ENCODE measurements at places on chromosomes 1 and 21.

DNA sequence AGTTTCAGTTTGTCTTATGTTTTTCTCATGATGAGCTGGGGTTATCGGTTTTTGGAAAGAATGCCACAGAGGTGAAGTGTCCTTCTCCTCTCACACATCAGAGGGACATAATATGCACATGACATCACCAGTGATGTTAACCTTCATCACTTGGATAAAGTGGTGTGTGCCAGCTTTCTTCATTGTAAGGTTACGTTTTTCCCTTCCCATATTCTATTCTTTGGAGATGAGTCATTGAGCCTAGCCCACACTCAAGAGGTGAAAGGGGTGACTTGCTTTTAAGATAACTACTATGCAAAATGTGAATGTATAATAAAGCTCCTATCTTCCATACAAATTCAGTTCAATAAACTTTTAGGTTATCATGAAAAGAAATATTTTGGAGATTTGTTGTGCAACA lies 36.7 kb upstream of the MAGI3 start:
- DNase-seq, result no peak

DNA sequence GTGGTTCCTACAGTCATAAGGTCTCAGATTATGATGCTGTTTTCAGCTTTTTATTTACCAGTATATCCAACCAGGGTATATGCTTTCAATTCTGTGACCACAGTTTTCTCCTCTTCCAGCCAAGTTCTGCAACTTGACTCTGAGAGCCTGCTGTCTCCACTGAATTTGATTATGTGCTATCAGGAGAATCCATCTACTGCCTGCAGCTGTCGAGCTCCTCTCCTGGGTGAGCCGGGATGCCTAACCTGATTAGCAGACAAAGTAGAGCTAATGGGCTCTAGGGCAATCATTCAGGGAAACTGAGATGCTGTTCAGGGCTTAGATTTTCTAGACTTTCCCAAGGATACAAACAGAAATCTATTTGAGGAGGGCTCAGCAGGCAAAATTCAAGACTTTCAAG lies 271.5 kb upstream of the BEND5 start:
- no peak for DNase-seq

DNA sequence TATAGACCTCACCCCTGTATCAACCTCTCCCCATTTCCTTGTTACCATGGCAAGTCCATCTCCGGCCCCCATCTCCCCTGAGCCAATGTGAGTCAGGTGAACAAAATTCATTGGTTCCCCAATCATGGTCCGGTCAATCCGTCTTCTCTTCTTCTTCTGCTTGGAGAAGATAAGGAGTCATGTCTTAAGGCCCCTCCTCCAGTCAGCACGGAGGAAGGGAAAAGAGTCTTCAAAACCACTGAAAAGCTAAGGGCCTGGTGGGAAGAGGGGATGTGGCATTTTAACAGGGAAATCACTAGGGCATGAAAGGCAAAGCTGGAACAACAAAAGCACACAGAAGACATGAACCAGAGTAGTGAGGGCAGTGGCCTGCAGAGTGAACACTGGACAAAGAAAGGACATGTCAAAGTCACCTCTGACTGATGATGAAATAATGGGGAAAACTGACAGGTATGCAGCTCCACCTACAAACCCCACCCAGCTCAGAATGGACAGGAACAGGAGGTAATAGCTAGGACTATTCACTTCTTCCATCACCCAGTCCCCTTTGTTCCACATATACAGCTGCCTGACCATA lies 4.4 kb downstream of the CDC42SE1 start:
- DNase-seq, result no peak

DNA sequence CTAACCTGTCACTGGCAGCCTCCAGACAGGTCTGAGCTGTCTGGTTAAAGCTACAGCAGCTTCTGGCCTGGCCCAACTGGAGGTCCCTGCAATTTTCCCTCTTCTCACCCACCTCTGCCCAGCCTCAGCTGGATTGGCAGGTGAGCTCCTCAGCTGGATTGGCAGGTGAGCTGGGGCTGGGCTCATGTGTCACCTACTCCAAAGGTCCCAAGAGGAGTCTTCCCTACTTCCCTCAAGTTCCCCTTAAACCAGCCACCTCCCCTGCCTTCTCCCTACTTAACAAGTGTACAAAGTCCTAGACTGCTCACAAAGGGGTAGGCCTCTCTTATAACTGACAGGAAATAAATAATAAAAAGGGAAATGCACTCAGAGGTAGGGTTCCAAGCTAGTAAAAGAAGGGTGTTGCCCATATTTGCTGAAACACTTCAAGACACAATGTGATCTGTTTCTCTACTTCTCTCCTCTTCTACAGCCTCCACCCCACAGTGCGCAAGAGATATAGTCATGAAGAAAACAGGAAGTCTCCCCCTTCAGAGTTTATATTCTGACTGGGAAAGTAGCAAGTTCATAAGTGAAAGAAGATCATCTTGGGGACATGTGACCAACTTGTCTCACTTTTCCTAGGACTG lies at the start of gene GPA33:
GPA33 (minus strand) TSS at position 64 of the 629 bp plus-strand sequence. CDS start 90 bp downstream, outside the sequence.
- DNase-seq, result peak; percentile 50

GRCh38 chr1:53280496-53280895 lies 42.2 kb upstream of the MAGOH start:
- no peak for DNase-seq

- no peak for DNase-seq
Observed at GRCh38 chr1:185284533-185285276, 32.3 kb downstream of the IVNS1ABP start.

DNA sequence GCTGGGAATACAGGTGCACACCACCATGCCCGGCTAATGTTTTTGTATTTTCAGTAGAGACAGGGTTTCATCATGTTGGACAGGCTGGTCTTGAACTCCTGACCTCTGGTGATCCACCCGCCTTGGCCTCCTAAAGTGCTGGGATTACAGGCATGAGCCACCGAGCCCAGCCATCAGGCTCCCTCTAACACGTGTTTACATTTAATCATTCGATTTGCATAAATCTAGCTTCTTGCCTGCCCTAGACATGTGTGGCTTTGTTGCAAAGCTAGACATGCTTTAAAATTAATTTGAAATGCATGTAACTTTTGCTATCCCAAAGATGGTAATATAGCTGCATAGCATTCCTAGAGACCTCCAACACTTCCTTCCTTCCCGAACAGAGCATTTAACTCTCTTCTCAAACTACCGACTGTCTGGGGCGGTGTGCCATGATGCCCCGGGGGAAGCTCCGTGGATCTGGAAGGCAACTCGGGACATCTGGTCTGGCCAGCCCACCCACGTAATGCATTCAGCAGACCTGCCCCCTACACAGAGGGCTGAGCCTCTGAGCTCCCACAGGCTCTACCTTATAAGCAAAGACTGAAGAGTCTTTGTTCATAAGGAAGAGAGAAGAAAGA lies 34.6 kb upstream of the NID1 start:
- DNase-seq, result no peak

GRCh38 chr1:227788271-227789083 lies 27.0 kb upstream of the PRSS38 start:
- no peak for DNase-seq

DNA sequence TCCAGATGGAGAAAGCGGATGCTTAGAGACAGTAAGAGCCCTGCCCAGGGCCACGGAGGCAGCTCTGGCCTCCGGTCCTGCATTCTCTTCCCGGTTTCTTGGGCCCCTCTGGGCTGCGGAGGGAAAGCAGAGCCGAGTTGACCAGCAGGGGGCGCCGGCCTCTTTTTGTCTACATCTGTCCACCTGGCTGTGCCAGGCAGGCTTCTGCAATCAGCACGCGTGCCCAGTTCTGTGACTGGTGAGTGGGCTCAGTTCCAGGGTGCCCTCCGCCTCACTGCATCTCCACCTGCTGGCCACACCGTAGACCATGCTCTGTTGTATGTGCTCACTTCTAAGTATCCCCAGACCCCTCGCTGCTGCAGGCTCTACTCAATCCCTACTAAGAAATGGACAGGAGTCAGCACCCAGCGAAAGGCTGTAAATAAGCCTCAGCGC lies 6.7 kb upstream of the HUNK start:
- no peak for DNase-seq

GRCh38 chr21:34667761-34668160 lies 1.0 kb upstream of the CLIC6 start:
- no peak for DNase-seq
